ENCODE measurements at places on chromosomes 12 and 14.
A peak's percentile ranks its signal among the peaks of the same experiment; 100 is the strongest.

GRCh38 chr14:75283162-75283832 lies 4.7 kb downstream of the FOS start:
- DNase-seq = peak; percentile 72

DNA sequence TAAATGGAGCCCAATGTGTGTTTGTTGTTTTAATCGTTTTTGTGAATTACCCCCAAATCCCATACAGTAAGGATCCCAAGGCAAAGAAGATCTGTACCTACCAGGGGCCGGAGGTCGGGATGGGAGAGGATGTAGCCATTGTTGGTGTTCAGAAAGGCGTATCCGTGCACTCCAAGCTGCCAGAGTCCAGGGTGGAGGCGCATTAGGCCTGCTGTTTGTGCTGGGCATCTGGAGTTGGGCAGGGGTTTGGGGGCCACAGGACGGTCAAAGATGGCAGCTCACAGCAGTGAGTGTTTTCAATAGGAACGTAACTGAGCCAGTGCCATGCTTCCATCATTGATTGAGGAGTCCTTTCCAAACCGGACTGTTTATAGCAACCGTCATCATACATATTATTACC lies 40.2 kb downstream of the CACNA2D4 start:
- no peak for DNase-seq

DNA sequence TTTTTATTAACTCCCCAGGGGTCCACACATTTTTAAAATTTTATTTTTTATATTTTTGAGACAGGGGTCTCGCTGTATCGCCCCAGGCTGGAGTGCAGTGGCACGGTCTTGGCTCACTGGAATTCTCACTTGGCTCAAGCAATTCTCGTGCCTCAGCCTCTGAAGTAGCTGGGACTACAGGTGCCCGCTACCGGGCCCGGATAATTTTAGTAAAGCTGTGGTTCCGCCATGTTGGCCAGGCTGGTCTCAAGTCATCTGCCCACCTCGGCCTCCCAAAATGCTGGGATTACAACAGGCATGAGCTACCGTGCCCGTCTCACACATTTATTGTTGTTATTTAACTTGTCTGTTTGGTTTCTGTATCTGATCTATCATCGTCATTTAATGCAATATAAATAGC lies 307.4 kb downstream of the TMTC2 start:
- no peak for DNase-seq

DNA sequence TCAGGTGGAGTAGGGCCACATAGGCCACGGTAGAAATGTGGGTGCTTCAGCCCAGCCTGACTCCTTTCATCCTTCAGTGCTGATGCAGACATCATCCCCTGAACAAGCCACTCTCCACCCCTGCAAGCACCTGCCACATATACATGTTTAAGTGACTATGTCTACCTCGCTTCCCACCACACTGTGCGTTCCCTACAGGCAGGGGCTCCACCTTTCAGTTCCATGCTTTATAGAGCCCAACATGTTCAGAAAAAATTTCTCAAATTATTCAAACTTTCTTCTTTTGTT lies 11.6 kb downstream of the SLC7A7 start:
- no peak for DNase-seq

- DNase-seq = no peak
Observed at GRCh38 chr12:130960058-130960457, 6.4 kb downstream of the ADGRD1 start.

DNA sequence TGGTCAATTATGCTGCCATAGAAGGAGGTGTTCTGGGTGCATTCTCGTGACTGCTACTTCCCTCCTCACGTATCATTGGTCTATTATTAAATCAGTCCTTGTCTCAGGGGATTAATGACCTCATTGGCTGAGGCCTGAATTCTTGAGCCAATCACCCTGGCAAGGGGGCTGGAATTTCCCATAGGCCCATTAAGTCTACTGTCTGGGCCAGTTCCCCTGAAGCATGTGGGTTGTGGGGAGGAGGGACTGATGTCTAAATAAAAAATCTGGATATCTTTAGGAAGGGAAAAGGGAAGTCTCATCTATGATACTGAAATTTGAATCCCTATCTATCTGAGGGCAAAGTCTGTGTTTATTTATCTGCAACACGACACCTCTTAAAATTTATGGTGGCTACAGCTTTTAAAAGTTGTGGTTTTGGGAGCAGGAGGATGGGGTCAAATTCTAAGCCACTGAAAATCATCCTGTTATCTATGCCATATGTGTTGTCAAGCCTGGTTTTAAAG lies 71.9 kb downstream of the DYRK2 start:
- no peak for DNase-seq

DNA sequence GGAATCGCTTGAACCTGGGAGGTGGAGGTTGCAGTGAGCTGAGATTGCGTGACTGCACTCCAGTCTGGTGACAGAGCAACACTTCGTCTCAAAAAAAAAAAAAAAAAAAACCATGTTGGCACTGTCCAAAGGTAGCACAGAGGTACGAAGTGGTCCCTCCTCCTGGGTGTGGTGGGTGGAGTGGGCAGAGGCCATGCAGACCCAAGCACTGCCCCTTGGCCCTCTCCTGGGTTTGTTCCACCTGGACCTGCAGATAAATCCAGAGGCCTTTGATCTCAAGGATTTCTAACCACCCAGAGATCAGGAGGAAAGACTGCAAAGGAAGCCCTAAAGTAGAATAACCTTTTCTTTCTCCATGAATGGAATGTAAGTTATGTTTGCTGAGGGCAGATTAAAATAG lies 8.7 kb upstream of the GALNT6 start:
- DNase-seq = no peak
